ENCODE measurements at places on chromosomes 11 and 22.

- DNase-seq: no peak
Observed at GRCh38 chr11:10320736-10321465, 16.0 kb downstream of the ADM start.

DNA sequence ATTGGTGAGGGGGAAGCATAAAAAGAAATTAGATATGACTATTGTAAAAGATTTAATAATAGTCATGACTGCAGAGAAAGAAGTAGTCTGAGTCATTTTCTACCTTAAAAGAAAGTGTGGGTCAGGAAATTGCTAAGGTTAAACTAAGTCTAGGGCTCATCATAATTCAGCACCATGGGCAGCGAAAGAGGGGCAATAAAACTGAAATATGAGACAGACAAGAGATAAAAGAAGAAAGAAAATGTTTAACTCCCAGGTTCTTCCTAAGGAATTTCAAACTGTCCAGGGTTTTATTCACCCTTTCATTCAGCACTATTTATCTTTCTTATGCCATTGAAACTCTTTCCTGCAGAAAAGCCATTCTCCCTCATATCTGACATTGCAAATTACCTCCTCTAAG, 114.4 kb upstream of the API5 start:
- DNase-seq: no peak

DNA sequence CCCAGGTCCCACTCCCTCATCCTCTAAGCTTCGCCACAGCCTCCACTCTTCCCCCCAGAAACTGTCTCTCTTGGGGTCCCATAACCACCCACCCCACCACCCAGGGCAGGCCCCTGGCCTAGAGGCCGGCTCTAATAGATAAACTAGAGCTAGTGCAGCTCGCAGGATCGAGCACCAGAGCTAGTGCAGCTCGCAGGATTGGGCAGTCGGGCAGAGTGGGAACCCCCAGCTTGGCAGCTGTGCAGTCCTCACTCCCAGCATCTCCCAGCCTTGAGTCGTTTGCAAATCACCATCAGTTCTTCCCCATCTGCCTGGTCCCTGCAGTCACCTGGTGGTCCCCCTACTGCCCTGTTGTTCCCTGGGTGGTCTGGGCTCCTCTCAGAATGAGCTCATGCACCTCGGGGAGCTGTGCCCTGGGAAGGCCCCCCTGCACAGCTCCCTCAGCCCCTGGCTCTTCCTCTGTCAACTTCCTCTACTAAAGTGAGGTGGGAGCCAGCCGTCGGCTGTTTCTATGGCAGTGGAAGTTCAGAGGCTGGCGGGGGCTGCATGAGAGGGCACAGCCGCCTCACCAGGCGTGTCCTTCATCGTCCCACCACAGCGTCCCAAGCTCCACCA, 15.5 kb upstream of the SHANK2 start:
- no peak for DNase-seq

- no peak for DNase-seq
Observed at GRCh38 chr11:19867064-19867463, 154.4 kb downstream of the NAV2 start.

DNA sequence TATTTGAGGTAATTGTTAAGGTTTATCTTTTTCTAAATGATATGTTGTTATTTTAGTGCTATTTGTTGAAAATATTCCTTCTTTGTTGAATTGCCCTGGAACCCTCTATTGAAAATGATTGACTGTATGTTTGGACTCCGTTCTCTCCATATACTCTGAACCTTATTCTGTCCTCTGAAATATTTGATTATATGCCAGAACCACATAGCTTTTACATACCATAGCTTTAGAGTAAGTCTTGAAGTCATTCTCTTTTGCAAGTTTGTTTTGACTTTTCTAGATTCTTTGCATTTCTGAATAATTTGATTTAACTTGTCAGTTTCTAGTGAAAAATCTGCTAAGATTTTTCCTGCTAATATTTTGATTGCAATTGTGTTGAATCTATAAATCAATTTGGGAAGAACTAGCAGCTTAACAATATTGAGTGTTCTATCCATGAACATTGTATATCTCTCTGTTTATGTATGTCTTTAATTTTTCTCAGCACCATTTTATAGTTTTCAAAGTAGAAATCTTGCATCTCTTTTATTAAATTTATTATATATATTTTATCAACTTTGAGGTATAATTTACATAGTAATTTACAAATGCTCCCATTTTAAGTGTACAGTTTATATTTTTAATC, 51.7 kb upstream of the PITPNB start:
- DNase-seq: no peak

- peak; percentile 34 for DNase-seq
Observed at GRCh38 chr11:131658952-131659351, 288.5 kb downstream of the NTM start.

- DNase-seq: no peak
Observed at GRCh38 chr11:61332281-61332796, 566 bp downstream of the DDB1 start.

DNA sequence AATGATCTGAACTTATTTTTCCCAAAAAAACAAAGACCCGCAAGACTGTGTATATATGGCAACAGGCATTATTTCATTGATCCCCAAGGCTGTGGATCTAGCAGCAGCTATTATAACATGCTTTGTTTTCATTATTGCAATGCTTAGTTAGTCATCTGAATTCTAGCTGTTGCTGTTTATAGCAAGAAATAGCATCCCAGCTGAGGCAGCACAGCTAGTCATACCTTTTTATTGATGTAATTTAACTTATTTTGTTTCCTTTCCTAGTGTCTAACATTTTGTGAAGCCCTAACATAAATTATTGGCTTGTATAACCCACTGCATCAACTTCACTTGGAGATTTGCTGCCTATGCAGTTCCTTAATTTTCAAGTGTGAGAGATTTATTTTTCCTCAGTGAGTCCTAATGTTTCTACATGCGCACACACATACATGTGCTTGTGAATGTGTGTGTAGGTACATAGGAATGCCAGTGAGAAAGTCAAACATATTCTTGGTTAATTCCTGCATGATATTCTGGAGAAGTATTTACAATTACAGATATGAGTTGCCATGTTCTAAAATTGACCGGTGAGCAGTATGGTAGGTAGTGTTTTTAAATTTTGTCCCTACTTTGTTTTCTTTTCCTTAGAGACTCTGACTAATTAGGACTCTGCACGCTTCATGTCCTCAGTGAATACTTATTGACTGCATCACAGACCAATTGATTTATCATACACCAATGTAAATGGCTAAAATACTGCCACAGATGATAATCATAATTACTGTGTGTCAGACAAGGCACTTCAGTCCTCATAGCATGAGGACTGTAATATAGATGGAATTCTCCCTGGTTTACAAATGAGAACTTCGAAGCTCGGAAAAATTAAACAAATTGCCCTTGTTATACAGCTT, 119.3 kb downstream of the WNT11 start:
- DNase-seq: no peak

GRCh38 chr11:111801135-111801534, 34.9 kb upstream of the PPP2R1B start:
- no peak for DNase-seq

DNA sequence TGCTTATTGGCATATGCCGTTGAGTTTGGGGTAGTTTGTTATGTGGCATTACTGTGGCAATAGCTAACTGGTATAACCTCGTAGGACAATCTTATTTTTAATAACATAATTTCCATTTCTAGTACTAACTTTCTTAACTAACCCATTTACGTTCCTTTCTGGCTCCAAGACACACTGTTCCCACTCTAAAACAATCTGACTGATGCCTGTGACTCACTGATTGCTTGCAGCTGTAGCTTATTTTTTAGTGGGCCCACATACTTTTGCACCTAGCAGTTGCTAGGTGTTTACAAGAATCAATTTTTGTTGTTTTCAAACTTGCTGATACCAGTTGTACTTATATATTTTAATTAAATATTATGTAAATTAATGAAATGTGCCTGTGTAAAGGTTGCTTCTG, 52.2 kb downstream of the FAT3 start:
- no peak for DNase-seq

- peak; percentile 53 for DNase-seq
Observed at GRCh38 chr22:35538801-35539321, 1.8 kb upstream of the RASD2 start.

DNA sequence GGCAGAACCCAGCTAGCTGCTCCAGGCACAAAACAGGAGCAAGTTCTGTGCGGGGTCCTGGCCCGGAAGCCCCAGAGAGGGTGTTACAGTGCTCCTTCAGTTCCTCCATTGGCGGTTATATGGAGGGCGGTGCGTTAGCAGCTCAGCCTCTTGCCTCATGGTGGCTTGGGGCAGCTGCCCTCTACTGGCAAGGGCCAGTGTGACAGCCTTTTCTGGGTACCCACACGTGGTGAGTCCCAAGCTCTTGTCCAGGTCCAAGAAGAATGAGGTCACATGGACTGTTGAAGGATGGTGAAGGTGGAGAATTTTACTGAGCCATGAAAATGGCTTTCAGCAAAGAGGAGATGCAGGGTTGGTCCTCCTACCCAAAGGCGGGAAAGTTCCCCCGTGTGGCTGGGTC, 100.5 kb downstream of the WT1 start:
- DNase-seq: no peak

Measured in GM20000 (cell line).